ENCODE measurements at places on chromosomes 4 and X.

GRCh38 chr4:40502220-40502619, 127.4 kb downstream of the RBM47 start:
- DNase-seq: no peak

DNA sequence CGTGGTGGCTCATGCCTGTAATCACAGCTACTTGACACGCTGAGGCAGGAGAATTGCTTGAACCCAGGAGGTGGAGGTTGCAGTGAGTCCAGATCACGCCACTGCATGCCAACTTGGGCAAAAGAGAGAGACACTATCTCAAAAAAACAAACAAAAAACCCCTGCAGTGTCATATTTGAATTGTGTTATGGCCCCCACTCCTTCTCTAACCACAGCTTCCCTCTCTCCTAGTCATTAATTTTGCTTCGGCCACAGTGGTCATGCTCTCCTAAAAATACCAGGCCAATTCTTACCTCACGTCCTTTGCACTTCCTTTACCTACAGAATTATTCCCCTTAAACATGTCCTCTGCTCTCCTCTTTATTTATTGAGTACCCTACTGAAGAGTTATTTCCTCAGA, 206.1 kb downstream of the PPP3CA start:
- DNase-seq: no peak

- no peak for DNase-seq
Observed at GRCh38 chrX:12954981-12955380, 19.9 kb upstream of the TMSB4X start.

DNA sequence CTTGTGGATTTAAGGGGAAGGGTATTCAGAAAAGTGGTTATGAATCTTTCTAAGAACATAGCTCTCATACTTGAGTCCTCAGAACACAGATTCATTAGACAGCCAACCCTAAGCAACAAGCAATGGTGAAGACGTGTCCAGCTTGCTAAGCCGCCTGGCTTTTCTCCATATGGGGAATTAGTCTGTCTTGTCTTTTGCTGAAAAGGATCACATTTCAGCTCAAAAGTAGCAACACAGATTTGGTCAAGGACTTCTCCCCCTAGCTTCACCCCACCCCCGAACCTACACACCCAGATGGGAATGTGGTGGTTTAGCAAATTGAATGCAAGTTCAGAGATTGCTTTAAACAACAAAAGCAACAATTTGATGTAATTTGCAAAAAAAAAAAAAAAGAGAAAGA, 103.3 kb upstream of the RASGEF1B start:
- DNase-seq: no peak

DNA sequence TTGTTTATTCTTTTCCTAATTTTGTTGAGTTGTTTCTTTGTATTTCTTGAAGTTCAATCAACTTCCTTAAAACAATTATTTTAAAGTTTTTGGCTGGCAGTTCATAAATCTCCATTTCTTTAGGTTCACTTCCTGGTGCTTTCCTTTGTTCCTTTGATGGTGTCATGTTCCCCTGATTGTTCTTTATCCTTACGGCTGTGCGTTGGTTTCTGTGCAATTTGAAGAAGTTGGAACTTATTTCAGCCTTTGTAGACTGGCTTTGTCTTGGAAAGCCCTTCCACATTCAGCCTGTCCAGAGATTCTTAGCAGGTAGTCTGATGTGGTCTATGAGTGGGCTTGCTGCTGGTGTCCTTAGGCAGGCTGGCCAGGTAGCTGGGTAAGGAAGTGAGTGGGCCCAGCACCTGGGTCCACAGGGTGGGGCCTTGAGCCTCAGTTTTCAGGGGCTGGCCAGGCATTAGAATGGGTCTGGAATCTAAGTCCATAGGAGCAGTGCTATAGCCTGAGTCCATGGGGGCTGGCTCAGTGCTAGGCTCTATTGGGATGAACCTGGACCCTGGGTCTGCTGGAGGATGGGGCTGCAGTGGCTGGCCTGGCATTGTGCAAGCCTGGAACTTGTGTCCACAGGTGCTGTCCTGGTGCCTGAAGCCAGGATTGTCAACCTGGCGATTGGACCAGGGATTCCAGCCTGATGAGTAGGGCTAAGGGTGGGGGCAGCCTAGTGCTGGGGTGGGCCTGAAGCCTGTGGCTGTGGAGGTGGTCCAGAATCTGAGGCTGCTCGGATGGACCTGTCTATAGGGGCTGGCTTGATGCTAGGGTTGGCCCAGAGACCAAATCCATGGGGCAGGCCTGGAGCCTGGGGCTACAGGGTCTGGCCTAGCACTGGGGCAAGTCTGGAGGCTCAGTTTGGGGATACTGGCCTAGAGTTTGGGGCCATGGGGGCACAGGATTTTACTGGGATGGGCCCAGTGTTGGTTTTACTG, 152.4 kb downstream of the STAG2 start:
- no peak for DNase-seq

GRCh38 chr4:106258145-106259045, 57.6 kb downstream of the TBCK start:
- no peak for DNase-seq

DNA sequence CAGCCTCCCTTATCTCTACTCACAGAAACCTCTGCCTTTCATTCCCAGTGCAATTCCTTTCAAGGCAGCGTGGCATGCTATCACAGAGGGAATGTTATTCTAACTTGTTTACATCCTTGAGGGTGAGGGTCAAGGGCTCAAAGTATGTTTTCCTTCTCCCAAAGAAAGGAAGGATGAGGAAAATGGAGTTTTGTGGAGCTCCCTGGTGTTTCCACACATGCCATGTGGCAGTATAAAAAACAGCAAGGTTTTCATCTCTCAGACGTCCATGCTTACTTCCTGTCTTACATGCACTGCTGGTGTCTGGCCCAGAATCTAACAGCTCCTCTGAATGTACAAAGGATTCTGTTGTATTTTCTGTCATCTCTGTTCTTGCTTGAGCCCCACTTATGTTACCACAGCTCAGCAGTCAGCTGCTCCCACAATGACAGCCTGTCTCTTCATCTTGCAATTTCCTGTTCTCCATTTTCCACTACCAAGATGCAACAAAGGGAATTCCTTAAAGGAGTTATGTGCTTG, 128.0 kb downstream of the SNCA start:
- no peak for DNase-seq

GRCh38 chr4:106493086-106493485, 124.5 kb upstream of the GIMD1 start:
- DNase-seq: no peak

DNA sequence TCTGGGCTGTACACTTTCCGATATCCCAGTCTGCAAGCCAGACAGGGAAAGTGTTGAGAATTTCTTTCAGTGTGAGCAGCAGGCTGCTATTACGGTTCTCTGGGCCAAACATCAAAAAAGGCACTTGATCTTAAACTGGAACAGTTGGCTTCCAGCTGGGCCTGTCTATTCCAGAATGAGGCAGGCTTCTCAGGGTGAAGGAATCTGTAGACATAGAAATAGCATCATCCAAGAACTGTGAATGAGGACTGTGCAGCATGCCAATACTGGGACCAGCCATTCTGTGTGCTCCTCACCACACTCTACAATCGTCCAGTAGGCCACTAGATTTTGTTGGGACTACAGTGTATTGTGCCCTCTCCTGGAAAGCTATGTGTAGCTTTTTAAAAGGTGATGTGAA, 31.1 kb downstream of the ART3 start:
- DNase-seq: no peak

GRCh38 chr4:77586951-77587383, 18.7 kb upstream of the CXCL13 start:
- DNase-seq: no peak

DNA sequence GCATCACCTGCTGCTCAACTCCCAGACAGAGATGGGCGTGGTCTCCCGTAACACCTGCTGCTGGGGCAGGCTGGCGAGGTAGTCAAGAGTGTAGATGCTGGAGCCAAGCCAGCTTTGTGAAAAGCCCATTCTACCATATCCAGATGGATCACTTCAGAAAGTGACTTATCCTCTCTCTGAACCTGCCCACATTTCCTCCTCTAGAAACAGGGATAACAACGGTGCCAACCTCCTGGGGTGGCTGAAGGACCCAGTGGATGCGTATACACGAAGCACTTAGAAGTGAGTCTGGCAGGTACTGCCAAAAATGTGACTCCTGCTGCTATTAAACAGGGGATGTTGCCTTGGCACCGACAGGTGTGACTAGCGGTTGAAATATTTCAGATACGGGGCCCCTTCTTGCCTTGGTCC, 95.8 kb downstream of the SORBS2 start:
- no peak for DNase-seq

DNA sequence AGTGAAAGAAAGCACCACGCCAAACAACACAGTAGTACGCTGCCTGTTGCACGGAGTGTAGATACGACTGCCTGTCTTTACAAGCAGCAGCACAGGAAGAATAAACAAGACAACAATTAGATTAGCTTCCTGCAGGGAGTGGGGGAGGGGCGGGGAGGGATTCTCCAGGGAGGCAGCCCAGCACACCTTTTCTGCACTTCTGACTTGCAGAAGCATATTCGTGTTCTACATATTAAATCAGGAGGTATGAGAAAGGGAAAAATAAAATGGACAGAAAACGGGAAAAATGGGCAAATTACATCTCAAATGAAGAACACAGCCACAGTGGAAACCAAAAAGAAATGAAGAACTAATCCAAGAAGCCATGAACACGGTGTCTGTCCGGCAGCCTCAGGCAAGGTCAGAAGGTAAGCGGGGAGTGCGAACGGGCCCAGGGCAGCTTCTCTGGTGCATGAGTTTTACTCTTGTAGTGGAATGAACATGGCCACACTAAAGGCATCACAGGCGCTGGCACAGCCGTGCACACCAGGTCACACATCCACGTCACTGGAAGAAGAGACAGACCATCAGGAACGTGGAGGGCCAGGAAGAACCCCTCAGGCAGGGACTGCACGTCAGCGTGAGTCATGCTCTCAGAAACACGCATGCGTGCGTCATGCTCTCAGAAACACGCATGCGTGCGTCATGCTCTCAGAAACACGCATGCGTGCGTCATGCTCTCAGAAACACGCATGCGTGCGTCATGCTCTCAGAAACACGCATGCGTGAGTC, 20.1 kb upstream of the ADRA2C start:
- DNase-seq: no peak

- no peak for DNase-seq
Observed at GRCh38 chr4:37685823-37686372, 278 bp downstream of the RELL1 start.

DNA sequence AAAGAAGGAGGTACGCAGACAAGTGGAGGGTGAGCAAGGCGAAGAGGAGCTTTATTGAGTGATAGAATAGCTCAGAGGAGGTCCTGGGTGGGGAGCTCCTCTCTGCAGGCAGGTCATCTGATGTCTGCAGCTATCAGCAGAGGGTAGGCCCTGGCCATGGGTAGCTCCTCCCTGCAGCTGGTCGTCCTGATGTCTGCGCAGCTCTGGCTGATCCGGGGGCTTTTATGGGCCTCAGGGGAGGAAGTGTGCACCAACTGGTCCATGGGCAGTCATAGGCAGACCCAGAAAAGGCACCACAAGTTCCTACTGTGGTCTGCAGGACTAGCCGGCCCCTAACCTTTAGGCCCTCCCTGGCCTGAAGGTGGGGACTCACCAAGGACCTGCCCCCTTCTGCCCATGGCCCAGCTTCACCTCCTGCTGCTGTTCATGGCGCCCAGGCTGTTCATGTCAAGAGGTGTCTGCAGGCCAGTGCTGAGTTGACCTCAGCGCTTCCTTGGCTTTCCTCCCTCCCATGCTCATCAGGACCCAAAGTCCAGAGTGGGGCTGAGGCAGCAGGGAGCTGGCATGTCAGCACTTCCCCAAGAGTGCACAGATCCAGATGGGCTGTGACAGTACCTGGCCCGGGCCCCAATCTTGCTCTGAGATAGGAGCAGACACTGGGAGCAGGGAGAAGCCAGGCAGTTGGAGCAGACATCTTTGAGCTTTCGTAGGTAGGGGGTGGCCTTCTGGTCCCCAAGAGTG, 46.1 kb downstream of the ARAP2 start:
- DNase-seq: no peak

GRCh38 chrX:101482296-101482695, 3.0 kb upstream of the ARMCX4 start:
- DNase-seq: no peak

- DNase-seq: no peak
Observed at GRCh38 chr4:7680731-7681130, 246.0 kb upstream of the PSAPL1 start.

- DNase-seq: no peak
Observed at GRCh38 chr4:170109586-170110284, 20.0 kb upstream of the AADAT start.

DNA sequence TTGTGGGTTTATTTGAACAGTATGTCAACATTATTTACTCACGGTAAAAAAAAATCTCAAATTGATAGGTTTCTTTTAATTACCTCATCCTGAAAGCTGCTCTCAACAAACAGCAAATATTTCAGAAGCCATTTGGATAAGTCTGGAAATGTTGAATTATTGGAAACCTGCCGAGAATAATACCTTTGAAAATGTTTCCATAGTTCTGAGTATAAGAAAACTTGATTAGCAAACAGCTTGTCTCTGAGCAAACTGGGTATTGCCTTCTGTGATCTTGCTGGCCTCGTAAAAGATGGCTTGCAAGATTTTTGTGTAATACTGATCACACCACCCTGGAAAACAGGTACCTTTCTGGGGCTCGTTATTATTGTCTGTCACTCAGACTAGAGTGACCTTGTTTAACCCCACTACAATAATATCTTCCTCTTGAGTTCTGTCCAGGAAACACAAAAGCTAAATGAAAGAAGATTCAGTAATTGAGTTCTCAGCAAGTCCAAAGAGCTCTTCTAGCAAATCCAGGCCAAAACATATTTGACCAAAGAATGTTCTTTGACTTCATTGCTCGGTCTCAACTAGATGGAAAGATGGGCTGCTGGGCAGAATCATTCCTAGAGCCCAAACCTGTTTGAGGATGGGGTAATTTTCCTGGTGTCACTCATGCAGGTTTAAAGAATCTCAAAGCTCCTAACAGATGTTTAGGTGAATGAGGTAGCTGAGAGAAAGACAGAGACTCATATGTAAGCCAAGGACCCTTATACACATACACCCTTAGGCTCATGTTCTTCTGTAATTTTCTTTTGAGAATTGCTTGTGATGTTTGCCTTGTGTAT, 255.6 kb upstream of the JADE1 start:
- DNase-seq: no peak

- no peak for DNase-seq
Observed at GRCh38 chrX:17042037-17042436, 95.6 kb downstream of the REPS2 start.

- DNase-seq: no peak
Observed at GRCh38 chr4:143514497-143514896, 995 bp downstream of the SMARCA5 start.

DNA sequence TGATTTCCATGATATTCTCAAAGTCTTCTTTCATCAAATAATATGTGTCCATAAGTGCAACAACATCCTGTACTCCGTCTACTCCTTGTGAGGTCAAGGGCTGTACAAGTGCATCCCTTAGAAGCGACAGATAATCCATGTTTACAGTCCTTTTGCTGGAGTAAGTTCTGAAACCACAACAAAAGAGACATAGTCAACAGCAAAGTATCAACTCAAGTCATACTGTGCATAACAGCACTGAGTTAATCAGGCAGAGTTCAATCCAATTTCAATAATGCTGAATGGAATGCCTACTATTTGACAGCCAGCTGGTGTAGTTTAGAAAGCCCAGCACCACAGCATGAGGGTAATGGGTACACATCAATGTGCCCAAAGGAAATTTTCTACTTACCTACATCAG, 74.5 kb downstream of the RFC1 start:
- DNase-seq: no peak

All from vagina (tissue), 2 donors.